ENCODE measurements at places on chromosomes 7 and 10. TPM values are rescaled to one million over a fixed set of nuclear protein-coding genes. Genes with fewer than 3 reads are reported as not detected.

The HOXA11 gene
- total RNA-seq: not detected

The VPS26A gene
- total RNA-seq: 24.8 TPM

The ASAH2B gene
- 2.9 TPM for total RNA-seq

The FAM25C gene
- not detected for total RNA-seq

The RASA4B gene
- 1.7 TPM for total RNA-seq

The CNPY1 gene
- total RNA-seq: not detected

The NSUN5 gene
- 20.3 TPM for total RNA-seq

The ERVW-1 gene
- total RNA-seq: not detected

The ICA1 gene
- 0.12 TPM for total RNA-seq

The KNDC1 gene
- total RNA-seq: 0.49 TPM

The GNGT1 gene
- not detected for total RNA-seq

The DOCK4 gene
- total RNA-seq: 65.7 TPM

The CCDC3 gene
- 0.36 TPM for total RNA-seq

The PLAC9 gene
- 17.2 TPM for total RNA-seq

The COL28A1 gene
- total RNA-seq: under 0.01 TPM

The CLDN4 gene
- 0.16 TPM for total RNA-seq

The NUP205 gene
- 33.9 TPM for total RNA-seq

The RBM33 gene
- 34.5 TPM for total RNA-seq

The GNG11 gene
- 21.4 TPM for total RNA-seq

The IL6 gene
- 20.2 TPM for total RNA-seq

The THAP5 gene
- total RNA-seq: 23.0 TPM

The VWA2 gene
- total RNA-seq: 0.16 TPM

The TLL2 gene
- under 0.01 TPM for total RNA-seq

The SOSTDC1 gene
- 0.73 TPM for total RNA-seq

The SPDYE6 gene
- total RNA-seq: not detected

The PAPSS2 gene
- total RNA-seq: 32.6 TPM

The COL26A1 gene
- not detected for total RNA-seq

The PAX4 gene
- total RNA-seq: not detected

The RNF148 gene
- 0.36 TPM for total RNA-seq

The ODAD2 gene
- total RNA-seq: 0.49 TPM

The RARRES2 gene
- total RNA-seq: not detected

The CDK1 gene
- total RNA-seq: 5.8 TPM

The TSPAN12 gene
- 1.1 TPM for total RNA-seq

The SFXN3 gene
- 121 TPM for total RNA-seq

The NPFFR1 gene
- not detected for total RNA-seq

The FANK1 gene
- total RNA-seq: 1.5 TPM

The NME8 gene
- total RNA-seq: not detected

The ZNF488 gene
- total RNA-seq: under 0.01 TPM

The PRRT4 gene
- total RNA-seq: 0.16 TPM

The MMP21 gene
- not detected for total RNA-seq

The SNX10 gene
- not detected for total RNA-seq

The FAM20C gene
- total RNA-seq: 70.4 TPM

The CDHR3 gene
- 45.3 TPM for total RNA-seq

The PON1 gene
- not detected for total RNA-seq

The BHLHA15 gene
- total RNA-seq: not detected

The SUPV3L1 gene
- total RNA-seq: 27.4 TPM

The HOXA9 gene
- not detected for total RNA-seq

The SEMA3A gene
- 193 TPM for total RNA-seq
